Heart left ventricle (tissue), 16 donors: ENCODE measurements at places on chromosomes 6 and 20.

DNA sequence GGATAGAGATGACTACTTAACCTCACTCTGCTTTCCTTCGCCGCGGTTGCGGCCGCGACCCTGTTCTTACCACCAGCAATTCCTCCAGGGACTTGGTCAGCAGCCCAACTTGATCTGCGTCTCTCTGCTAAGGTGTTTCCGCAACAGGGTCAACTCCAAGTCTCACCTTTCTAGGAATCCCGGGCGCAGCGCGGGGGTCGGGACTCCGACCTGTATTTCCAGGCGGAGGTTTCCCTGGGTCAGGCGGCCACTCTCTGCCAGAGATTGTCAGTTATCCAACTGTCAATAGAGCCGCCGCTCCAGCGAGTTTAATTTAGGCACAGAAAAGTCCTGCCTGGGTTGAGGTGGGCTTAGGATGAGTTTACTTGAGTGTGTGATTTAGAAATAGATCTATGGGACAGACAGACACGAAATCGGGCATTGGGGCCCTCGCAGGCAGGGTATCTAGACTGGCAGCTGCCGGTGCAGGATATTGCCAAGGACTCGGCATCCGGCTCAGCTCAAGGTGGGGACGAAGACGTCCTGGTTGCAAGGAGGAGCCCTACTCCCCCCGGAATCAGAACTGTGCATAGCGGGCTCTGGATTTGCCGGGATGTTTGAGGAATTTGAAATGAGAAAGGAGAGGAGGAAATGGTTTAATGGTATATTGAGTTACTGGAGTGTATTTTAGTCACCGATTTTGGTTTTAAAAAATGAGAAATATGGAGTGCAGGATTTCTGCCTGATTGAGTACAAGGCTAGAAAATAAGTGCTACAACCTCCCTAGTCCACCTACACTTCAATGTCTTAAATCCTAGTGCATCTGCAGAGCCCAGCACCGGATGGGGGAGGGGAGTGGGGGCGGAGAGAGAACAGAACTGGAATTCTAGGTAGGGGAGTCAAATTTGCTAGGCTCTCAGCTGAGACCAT lies 23.7 kb downstream of the POM121L2 start:
- DNase-seq, result no peak

DNA sequence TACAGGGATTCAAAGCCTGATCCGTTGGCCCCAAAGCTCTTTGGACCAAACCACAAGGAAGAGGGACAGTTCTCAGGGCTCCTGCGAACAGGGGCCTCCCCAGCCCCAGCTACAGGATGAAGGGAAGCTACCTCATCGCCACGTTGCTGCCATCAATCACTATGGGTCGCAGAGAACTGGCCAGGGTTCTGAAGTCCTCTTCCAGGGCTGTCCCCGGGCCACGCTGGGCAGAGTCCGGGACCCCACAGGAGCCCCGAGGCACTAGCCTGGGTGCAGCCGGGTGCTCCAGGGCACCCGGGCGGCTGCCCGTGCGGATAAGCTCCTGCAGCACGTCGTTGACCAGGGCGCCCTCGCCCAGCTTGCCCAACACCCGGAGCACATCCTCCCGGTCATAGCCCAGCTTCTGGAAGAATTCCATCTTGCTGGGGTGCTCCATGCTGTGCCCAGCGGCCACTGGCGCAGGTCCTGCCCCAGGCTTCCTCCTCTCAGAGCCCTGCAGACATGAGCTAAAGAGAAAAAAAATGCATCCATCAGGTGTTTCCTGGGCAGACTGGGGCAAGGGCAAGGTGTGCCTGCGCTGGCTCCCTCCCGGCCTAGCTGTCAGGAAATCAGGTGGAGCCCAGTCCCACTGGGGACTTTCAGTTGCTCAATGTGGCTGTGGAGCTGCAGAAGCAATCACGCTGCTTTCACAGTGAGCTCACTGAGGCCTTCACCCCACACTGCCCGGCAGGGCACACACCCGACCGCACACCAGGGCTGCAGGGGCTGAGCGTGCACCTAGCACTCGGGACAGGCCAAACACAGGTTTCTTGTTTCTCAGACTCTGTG lies 10.5 kb downstream of the ZC3H12D start:
- DNase-seq, result no peak

GRCh38 chr6:160028487-160029275 lies 59.8 kb downstream of the IGF2R start:
- no peak for DNase-seq

DNA sequence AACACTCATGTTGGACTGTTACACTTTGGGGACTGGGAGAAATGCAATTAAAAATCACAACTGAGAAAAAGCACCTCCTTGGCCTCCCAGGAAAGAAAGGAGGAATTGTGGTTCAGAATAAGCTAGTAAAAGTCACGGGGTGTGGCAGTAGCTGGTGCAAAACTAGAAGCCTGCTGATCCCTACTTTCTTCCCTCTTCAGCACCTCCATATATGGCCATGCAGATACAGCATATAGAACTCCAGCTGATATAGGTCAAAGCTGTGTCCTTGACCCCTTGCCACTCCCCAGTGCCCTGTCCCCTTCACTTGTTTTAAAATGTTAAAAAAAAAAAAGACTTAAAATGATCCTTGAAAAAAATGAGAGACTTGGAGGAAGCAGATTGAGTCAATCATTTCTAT lies 5.5 kb upstream of the FLRT3 start:
- DNase-seq, result no peak

DNA sequence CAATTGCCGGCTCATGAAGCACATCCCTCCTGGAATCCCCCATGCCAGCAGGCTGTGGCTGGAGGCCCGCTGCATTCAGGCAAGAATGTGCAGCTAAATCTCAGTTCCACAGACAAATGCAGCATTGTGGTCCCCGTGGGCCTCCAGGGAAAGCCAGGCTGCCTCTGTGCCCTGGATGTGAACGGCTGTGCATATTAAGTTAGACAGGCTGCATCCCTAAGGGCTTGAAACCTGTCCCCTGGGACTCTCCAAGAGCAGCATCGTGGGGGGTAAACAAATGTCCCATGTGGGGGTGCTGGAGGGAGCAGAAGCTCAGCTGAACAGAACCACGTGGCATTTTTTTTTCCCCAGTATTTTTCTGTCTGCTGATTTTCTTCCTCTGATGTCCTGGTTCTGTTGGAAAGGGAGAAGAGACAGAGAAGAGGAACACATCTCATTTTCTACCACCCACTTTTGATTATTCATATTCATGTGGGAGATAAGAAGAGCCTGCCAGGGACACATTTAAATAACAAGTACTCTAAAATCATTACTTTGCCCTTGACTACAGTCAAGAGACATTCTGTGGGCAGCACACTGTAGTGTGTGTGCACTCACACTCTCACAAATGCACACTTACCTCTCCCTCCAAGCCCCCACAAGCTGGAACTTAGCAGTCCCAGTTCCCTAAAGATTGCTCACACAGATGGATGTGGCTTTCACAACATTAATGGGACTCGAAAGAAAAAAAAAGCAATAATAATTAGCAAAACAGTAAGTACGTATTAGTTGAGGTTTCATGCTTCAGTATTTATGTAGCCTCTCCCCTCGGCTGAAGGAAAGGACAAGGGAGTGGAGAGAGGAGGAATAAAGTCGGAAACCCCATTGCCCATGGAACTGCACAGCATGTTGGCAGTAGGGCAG lies 16.9 kb downstream of the GFOD1 start:
- DNase-seq, result no peak

DNA sequence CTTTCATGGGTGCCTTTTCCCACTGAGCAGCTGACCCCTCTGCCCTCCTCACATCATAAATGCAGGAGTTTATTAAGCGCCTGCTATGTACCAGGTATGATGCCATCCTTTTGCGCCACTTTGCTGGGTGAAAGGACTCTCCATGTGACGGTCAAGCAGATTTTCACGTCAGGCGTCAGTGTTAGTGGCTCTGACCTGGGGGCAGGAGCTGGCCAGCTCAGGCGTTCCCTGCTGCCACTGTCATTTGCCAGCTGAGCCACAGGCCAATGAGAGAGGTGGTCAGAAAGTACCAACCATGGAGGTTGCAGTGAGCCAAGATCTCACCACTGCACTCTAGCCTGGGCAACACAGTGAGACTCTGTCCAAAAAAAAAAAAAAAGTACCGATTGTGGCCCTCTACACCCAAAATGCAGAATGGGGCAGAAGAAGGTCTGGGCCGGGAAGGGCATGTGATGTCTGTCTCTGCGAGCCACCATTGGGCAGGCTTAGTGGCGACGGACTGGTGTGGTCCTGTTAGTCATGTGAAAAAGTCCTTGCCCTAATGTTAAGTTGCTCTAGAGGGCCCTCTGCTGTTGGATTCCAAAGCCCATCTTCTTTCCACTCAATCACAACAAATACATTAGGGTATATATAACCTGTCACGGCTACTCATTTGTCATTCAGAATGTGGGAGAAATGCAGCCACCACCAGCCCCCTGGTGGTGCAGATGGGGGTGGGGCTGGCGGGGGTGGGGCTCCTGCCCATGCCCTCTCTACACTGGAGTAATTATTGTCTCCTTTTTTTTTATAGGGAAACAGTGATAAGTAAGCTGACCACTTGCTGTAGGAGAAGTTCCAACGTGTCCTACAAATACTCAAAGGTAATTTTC lies 18.4 kb upstream of the SLC22A1 start:
- no peak for DNase-seq

DNA sequence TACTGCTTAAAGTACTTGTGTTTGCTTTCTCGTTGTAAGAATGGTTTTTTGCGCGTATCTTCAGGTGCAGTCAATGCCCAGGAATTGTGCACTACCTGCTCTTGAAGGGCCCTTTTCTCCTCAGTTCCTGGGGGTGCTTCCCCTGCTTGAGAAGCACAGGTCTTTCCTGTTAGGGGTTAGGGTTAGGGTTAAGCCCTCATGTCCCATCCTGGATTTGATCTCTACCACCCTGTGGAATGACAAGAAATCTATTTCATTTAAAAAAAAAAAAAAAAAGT lies 39.6 kb upstream of the TBXT start:
- no peak for DNase-seq

DNA sequence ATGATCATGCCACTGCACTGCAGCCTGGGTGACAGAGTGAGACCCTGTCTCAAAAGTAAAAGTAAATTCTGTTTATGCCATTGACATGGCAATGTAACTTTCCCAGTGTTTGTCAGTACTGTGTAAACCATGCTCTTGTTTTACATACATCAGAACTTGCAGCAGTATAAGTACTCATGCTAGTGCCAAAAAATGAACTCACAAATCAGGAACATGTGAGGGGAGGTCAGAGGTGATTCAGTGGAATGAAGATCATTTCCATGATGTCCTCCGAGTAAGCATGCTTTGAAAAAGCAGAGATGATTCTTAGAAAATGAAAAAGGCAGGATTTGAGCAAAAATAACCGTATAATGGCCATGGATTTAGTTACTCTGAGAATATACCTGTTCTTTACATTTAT lies 81.9 kb downstream of the ANKS1A start:
- DNase-seq, result no peak

DNA sequence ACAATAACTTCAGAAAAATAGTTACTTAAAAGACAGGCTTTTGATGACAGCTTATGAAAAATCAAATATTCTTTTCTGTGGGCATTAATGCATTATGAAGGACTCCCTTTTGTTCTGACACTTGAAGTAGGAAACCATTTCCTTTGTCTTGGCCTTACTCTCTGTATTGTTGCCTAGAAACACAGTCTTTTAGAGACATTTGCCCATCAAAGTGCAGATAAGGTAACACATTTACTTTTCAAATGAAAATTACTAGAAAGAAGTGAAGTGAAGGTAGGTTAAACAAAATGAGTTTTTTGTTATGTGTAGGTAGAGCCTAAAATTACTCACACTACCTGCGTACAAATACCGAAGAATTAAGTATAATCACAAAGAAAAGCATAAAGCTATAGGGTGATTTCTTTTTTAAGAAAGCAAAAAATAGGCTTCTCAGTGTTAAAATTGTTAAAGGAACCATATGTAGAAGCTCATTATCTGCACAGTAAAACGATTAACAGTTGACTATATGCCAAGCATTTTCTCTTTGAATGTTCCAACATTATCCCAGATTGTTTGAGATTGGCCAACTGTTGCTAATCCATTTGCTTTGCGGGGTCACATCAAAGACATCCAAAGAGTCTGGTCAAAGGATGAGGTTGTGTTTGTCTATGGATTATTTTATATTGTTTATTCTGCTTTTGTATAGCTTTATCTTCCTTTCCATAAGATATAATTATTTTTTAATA lies 542.0 kb upstream of the RNF217 start:
- DNase-seq, result no peak

DNA sequence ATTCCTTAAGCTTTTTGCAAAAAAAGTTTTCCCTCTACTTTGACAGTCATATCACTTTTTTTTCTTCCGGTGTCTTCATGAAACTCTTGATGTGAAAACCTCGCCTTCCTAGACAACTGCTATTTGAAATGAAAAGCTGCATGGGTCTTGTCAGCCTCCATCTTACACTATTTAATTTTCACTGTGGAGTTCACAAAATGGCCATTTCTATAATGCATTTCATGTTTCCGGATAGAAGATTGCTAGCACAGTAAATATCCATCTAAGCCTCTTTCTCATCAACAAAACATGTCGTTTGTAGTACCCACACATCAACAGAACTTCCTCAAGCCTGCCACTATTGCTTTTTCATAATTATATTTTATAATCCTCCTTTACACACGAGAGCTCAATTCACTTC lies 204.9 kb upstream of the ID4 start:
- DNase-seq, result no peak

DNA sequence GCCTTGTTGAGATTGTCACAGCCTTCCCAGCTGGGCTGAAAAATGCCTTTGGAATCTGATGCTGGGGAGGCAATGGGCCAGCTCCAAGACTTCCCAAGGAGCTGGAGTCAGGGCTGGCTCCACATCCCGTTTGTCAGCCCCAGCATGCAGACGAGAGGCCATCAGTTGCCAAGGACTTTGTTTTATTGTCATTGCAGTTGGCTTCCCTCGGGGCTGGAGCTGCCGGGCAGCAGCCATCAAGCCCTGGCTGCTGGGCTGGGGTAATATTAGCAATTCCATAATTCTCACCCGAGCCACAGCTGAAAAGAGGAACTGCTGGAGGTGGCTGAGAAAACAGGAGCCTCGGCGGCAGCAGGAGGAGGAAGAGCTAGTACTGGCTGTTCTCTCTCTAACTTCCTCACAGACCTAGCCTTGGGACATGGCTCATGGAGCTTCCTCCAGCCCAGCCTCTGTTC lies 182.5 kb downstream of the CDC5L start:
- DNase-seq, result peak; percentile 71
